Central memory CD4-positive, alpha-beta T cell (primary cell): ENCODE measurements at places on chromosomes 3 and 15.

DNA sequence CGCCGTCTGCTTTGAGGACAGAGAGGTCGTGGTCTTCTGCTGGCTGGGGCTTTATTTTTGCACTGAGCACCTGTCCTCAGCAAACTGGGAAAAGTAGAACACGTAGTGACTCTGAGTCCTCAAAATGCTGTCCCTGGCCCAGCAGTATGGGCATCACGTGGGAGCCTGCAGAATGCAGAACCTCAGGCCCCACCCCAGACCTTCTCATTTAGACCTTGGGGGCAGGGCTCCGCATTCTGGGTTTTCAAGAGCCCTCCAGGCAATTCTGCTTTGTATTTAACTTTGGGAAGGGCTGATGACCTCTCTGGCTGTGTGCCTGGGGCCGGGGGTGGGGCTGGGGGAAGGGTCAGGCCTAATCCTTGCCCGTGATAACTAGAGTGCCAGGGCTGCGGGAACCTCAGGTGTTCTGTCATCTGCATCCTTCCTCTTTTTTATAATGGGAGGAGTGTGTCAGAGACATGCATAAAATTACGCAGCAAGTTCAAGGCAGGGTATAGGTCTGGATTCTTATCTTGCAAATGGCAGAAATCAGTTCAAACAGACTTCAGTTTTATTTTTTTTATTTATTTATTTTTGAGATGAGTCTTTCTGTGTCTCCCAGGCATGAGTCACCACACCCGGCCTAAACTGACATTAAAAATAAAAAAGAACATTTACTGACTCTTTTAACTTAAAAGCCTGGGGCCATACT lies 11.1 kb downstream of the SLC6A6 start:
- DNase-seq, result no peak

DNA sequence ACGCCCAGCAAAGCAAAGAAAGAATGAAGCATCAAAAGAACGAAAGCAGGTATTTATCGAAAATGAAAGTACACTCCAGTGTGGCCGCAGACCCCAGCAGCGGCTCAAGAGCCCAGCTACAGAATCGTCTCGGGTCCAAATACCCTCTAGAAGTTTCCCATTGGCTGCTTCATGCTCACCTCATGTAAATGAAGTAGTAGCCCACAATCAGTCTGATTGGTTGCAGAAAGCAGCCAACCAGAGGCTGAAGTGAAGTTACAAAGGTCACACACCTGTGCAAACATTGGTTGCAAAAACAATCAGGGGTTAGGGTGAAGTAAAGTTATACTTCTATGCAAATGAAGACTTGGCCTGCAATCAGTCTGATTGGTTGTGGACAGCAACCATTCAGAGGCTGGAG lies 32.0 kb downstream of the SV2B start:
- DNase-seq, result no peak

- DNase-seq, result no peak
Observed at GRCh38 chr3:12948891-12949711, 107.7 kb upstream of the RPL32 start.

GRCh38 chr3:172148241-172148640 lies 108.9 kb downstream of the FNDC3B start:
- DNase-seq, result no peak
